ENCODE measurements at places on chromosomes 13 and 19.
A peak's percentile ranks its signal among the peaks of the same experiment; 100 is the strongest.

DNA sequence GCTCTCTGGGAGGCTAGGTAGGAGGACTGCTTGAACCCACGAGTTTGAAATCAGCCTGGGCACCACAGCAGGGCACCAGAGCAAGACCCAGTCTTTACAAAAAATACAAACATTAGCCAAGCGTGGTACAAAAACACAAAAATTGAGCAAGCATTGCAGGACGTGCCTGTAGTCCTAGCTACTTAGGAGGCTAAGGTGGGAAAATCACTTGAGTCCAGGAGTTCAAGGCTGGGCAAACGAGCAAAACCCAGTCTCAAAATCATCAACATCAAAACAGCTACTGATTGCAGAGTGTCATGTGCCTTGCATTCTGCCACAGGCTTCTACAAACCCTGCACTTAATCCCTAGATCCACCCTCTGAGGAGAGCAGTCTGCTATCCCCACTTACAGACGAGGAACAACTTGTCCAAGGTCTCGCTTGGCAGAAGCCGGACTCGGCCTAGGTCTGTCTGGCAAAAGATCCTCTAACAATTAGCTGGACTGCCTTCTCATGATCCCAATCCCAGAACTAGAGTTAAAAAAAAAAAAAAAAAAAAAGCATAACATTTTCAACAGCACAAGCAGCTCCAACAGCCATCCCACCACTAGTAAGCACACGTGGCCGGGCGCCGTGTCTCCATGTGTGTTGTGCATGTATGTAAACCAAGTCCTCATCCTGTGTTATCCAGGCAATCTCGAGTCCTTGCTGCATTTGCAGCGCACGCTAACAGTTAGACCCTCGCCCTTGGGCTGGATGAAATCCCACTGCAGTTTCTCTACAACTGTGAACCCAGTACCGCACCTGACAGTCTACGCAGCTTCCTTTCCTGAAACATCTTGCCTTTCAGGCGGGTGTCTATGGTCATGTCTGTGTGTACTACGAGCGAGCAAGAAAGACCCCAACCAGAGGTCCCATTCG, 2.0 kb downstream of the PPP6R1 start:
- DNase-seq = no peak

GRCh38 chr19:30895946-30896345, 453.3 kb downstream of the TSHZ3 start:
- DNase-seq = no peak

GRCh38 chr13:95275322-95276036, 25.8 kb downstream of the ABCC4 start:
- no peak for DNase-seq

DNA sequence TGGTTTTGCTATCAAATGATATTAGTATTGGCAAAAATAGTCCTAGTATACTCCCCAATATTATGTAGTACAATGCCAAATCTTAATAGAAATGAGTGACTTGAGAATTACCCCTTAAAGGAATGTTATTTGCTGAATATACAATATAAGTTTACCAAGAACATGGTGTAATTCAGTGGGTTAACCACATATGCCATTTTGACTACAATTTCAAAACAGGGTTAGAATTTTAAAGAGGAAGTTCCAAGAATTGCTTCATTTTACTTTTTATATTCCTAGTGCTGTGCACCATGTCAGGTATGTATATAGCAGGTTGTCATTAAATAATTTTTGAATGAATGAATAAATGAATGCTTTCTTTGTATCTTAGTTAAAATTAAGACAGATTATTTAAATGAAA, 66.3 kb downstream of the LMO7 start:
- DNase-seq = no peak

DNA sequence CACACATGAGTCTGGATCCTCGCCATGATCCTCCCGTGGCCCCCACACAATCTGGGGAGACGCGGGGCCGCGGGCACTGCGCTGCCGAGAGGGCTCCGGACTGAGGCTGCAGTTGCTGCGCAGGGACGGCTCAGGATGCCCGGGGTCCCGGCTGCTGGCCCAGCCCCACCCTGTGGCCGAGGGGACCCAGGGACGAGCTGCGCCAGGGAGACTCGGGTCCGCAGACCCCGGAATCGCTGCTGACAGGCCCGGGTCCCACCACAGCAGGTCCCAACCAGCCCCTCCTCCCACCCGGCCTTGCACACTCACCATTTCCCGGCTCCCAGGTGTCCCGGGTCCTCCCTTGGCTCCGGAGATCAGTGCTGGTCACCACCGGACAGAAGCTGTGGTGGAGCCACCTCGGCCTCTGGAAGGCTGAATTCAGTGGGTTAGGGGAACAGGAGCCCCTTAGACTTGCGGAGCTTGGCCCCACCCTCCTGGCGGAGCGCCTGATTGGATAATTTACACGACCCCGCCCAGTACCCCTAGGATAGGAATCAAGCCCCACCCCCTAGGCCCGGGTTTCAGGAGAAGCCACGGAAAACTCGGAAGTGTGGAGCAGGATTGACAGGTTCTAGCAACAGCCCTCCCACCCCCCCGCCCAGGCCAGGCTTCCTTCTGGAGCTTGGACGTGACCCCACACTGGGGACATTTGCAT, 57.4 kb downstream of the ZNF44 start:
- DNase-seq = peak; percentile 53

- DNase-seq = no peak
Measured at GRCh38 chr13:99722931-99723330, 221.7 kb downstream of the TM9SF2 start.

- DNase-seq = no peak
Measured at GRCh38 chr19:45785781-45786532, 3.7 kb upstream of the DMPK start.

DNA sequence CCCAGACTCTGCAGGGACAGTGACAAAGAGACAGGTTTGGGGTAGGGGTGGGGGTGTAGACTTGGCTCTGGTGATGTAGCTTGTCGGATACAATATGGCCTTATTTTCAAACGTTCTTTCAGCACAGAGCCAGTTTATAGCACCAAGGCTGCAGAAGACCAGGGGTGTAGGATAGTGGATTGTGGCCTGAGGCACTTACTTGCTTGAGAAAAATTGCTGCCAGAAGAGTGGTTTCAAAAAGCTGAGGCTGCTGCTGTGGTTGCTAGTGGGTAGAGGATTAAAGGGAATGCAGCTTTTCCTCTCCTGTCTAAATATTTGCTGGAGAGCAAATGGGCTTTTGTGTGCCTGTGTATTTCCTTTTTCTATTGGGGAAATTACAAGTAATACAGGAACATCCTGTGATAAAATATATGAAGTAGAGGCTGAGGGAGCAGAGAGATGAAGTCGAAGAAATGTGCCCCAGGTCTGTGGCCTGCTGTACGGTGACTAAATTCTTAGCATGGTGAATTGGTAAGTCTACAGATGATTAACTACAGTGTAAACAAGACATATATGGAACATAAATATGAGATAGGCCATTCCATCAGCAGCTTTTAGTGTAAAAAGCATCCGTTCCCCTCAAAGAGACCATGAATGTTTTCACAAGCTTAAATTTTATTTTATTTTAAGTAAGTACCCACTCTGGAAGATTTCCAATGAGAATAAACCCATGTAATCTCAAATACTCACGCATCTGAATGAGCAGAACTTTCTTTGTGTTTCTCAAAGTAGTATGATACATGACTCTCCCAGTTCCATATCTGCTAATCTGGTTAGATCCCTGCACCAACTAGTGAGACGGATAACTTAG, 112.9 kb downstream of the LRCH1 start:
- DNase-seq = no peak

- DNase-seq = no peak
Measured at GRCh38 chr13:70362820-70363570, 254.7 kb upstream of the KLHL1 start.

- DNase-seq = no peak
Measured at GRCh38 chr13:45353895-45354294, 12.9 kb upstream of the TPT1 start.

- no peak for DNase-seq
Measured at GRCh38 chr19:29552454-29553280, 26.9 kb downstream of the VSTM2B start.

GRCh38 chr19:43678512-43679261, 8.7 kb upstream of the PLAUR start:
- no peak for DNase-seq

DNA sequence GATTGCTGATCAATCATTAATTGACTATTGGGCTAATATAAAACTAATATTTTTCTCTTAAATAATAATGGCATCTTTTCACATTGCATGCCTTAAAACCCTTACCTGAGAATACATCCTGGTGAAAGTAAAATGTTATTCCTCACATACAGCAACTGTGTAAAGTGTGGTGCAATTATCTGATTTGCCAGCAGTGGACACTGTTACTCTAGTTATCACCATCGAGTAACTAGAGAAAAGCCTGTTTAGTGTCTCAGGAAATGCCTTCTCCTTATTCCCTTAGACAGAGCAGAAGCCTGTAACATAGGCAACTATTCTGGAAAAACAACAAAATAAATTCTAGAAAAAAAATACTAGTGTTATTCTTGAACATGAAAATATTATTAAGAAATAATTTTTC, 459.8 kb downstream of the FGF14 start:
- DNase-seq = no peak

DNA sequence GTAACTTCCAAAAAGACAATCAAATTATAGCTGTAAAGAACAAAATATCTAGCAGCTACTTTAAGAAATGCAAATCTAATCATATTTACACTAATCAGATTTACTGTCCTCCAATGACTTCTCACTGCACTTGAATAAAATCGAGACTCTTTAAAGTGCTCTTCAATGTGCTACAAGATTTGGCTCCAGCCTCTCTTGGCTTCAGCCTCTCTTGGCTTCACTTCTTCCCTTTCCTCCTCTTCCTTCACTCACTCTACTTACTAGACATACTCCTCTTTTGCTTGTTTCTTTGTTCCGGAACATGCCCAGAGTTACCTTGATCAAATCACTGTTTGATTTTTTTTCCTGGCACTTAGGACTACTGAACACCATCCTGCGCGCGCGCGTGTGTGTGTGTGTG, 495.4 kb downstream of the LMO7 start:
- DNase-seq = no peak

GRCh38 chr19:43464134-43464775, 1.2 kb downstream of the LYPD3 start:
- peak; percentile 84 for DNase-seq

GRCh38 chr13:39682310-39682709, 26.8 kb downstream of the COG6 start:
- no peak for DNase-seq

DNA sequence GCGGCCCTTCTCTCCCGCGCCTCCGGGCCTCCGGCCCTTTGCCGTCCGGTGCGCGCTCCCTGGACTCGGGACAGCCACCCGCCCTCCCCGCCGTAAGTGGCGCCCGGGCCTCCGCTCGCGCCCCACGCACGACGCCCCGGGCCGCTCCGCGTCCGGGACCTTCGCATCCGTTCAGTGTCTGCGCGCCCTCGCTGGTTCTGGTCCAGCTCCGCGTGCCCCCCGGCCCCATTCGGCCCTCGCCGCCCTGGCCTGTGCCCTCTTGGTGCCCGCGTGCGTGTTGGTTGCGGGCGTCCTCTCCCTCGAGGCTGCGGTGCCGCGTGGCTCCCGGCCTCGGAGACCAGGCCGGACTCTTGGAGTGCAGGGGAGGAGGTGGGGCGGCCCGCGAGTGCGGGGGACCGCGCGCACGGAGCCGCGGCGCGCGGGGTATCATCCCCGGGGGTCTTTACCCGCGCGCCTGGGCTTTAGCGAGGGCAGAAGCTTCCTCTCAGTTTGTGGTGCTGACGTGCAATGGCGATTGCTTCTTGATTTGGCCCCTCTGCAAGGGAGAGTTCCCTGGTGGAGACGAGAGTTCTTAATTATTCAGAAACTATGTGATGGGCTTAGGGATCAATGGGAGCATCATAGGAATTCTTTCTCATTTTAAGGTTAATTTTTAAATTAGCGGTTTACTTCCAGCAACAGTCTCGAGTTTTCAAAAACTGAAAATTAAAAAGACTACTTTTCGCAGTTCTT, 757 bp downstream of the WASF3 start:
- DNase-seq = no peak

GRCh38 chr13:97974773-97975172, 21.3 kb downstream of the IPO5 start:
- DNase-seq = no peak

DNA sequence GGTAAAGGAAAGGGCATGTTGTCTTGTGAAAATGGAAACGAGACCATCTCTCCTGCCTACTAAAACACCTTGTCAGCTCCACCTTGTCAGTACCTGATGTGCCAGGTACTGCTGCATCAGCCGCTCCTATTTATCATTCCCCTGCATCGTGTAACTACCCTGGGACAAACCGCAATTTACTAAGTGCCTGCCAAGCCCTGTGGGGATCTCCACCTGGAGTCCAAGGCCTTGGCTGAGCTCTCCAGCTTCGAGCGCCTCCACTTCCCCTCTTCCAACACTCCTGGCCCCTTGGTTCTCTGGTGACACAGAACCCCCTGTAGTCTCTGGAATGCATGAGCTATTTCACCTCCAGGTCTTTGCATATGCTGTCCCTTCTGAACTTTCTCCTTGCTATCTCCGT, 25.9 kb upstream of the CCNP start:
- no peak for DNase-seq

Measured in ureter (tissue), 1 donor.